Activated T-helper 17 cell treated with anti-CD3 and anti-CD28 coated beads, Interleukin-2, amount 50 U/mL, for 72 hours (primary cell): ENCODE measurements at places on chromosomes 16 and 17.
A peak's percentile ranks its signal among the peaks of the same experiment; 100 is the strongest.

GRCh38 chr17:42895185-42895555, 5.4 kb upstream of the G6PC1 start:
- ATAC-seq, result no peak

- ATAC-seq, result no peak
These were observed 17.1 kb downstream of the C16orf74 start for GRCh38 chr16:85733839-85734170.

- ATAC-seq, result peak; percentile 44
These were observed 21.4 kb downstream of the ALOX15B start for GRCh38 chr17:8060274-8060673.

DNA sequence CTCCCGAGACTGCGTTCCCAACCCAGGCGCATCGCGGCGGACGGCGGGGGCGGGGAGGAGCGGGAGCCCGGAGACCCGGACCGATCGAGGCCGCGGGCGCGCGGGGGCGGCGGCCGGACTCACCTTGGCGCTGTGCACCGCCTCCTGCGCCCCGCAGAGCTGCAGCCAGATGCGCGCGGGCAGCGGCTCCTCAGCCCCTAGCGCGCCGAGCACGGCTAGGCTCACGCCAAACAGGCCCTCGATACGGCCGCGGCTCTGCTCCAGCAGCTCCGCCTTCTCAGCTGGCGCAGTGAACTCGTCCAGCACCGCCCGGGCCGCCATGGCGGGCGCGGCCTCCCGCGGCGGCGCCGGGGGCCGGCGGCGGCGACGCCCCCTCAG, 339 bp downstream of the N4BP1 start:
- peak; percentile 15 for ATAC-seq

GRCh38 chr17:14355556-14355955, 54.7 kb downstream of the HS3ST3B1 start:
- ATAC-seq, result no peak

DNA sequence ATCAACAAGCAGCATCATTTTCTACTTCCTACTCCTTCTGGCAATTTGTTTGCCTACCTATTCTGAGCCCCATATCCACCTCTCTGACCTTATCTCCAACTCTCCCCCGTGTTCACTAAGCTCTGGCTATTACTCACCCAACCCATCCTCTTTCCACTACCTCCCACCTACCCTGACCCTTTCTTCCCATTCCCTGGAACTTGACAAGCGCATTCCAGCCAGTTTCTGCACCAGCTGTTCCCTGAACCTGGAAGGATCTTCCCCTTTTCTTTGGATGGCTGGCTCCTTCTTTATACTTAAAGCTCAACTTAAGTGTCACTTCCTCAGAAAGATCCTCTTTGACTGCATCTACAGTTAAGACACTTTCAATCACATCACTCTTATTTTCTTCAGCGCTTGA, 2.2 kb downstream of the DCUN1D3 start:
- no peak for ATAC-seq

DNA sequence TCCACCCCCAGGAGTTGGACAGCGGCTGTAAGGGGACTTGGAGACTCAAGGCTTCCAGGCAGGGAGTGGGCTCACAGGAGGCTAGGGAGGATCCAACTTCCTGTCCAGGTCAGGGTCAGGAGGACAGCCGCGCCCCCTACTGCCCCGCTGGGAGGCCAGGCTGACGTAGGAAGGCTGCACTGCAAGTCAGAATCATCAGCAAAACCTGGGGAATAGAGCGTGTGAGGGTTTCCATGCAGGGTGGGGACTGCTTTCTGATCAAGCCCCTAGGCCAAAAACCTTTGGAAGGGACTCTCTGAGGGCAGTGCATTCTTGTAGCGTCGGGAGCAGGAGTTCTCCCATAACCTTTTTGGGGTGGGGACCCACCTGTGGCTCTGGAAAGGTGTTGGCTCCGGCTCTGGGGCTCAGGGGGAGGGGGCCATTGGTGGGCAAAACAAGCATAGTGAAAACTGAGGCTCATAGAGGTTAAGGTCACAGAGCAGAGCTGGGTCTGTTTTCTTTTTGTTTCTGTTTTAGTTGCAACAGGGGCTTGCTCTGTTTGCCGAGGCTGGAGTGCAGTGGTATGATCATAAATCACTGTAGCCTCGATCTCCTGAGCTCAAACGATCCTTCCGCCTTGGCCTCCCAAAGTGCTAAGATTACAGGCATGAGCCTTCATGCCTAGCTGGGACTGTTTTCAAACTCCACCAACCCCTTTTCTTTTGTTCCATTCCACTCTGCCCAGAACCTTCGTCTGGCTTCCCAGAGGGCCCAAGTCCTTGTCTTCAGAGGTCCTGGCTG, 22.1 kb downstream of the RAI1 start:
- no peak for ATAC-seq

DNA sequence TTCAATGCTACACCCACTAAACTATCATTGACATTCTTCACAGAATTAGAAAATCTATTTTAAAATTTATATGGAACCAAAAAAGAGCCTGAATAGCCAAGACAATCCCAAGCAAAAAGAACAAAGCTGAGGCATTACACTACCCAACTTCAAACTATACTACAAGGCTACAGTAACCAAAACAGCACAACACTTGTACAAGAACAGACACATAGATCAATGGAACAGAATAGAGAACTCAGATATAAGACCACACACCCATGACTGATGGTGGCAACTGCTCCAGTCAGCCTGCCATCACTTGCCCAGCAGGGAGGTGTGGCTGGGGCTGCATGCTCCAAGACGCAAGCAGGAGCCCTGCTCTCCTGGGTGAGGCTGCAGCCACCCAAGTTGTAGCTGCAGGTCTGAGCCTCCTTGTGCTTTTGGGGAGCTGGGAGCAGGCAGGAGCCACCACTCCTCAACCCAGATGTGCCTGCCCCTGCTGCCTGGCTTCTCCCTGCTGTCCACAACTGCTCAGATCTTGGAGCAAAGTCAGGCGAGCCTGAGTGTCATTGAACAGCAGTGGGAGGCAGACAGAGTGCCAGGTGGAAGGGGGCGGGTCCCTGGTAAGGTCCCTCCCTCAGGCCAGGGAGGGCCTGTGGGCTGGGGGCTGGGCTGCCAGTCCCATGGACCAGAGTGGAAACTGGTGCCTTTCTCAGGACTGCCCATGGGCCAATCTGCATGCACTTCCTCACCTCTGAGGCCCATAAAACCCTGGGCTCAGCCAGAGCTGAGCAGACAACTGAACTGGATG, 24.7 kb downstream of the SSH2 start:
- ATAC-seq, result no peak

DNA sequence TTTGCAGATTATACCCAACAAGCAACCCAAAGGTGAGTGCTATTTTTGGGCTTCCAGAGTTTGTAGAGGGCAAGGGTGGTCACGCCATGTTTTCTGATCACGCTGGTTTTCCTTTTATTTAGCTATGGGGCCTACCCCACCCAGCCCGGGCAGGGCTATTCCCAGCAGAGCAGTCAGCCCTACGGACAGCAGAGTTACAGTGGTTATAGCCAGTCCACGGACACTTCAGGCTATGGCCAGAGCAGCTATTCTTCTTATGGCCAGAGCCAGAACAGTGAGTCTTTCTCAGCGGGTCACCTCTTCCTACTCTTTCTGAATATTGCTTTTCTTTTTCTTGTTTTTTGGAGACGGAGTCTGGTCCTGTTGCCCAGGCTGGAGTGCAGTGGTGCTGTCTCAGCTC, 2.5 kb downstream of the FUS start:
- no peak for ATAC-seq

DNA sequence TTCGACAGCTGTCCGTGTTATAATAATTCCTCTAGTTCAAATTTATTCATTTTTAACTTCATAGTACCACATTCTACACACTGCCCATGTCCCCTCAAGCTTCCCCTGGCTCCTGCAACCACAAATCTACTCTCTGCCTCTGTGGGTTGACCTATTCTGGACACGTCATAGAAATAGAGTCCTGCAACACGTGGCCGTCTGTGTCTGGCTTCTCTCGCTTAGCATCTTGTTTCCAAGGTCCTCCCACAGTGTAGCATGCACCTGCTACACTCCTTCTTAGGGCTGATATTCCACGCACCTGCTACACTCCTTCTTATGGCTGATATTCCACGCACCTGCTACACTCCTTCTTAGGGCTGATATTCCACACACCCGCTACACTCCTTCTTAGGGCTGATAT, 16.5 kb downstream of the SCGB1C2 start:
- no peak for ATAC-seq

GRCh38 chr16:87593710-87594258, 8.5 kb upstream of the JPH3 start:
- ATAC-seq, result no peak
